CD4-positive, alpha-beta T cell (primary cell): ENCODE measurements at places on chromosomes 2 and 18.

DNA sequence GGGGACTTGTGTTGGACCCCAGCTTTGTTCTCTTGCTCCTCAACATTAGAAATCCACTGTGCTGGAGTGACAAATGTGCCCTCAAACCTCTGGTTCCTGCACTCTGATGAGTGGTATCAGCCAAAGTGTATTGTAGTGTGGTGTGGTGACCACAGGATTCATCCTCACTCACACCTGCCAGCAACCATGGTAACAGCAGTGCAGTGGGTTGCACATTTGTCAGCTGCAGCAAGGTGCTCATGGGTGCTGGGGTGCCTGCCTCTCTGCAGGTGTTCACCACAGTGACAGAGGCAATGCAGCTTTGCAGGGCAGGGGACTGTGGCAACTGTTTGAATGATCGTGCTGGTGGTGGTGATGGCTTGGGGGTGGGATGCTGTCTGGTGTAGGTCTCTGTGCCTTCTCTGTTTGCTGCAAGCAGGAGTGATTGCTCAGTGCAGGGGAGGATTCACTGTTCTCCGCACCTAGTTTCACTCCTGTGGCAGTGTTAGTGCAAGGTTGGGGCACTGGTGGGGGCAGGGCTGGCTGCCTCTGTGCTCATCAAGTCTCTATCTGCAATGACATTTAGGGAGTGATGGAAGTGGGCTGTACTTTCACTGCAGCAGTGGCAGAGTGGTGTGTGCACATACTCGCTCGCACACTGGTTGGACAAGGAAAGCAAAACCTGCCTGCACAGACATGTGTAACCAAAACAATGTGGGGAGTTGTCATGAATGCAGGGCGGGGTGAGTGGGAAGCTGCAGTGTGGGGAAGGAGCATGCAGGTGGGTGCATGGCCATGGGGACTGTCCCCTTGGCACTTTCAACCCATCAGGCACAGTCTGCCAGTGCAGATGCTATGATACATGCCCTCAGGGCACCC, 301.1 kb downstream of the PIK3C3 start:
- DNase-seq, result no peak

DNA sequence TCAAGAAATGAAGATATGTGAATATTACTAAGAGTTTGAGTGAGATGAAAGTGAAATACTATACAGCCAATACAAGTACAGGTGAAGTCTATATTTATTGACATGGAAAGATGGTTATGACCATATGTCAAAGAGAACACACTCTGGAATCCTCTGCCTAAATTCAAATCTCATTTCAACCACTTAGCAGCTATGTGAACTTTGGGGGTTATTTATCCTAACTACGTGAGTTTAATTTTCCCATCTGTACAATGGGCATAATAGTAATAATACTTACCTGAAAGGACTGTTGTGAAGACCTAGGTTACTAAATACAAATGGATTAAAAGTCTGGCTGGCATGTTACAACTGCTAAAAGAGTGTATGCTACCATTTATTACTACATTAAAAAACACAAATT, 79.6 kb downstream of the ROCK2 start:
- no peak for DNase-seq

GRCh38 chr2:12534646-12535263, 182.0 kb upstream of the TRIB2 start:
- DNase-seq, result no peak

GRCh38 chr2:73982140-73982617, 2.5 kb upstream of the TET3 start:
- no peak for DNase-seq

DNA sequence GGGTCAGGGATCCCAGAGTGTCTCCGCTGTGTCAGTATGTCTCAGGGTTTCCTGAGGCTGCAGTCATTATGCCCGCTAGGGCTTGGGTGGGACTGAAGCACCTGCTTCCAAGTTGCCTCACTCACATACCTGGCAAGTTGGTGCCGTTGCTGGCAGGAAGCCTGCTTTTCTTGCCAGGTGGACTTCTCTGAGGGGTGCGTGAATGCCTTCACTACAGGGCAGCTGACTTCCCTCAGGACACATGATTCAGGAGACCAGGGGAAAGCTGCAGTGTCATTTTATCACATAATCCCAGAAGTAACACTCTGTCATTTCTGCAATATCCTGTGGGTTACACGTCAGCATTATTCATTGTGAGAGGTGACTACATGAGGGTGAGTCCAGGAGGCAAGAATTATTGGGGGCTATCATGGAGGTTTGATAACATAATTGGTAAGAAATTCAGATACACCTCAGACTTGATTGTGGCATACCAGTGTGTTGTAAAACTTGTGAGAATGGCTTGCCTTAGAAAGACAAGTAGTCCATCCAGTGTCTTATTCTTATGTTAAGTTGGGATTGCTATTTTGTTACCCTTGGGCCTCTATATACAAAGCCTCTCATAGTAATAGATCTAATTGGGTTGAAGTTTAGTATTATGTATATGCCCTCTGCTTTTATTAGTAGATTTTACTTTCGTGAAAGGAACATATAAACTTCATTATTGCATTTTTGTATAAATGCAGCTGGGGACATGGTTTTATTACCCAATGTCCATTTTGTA, 44.1 kb downstream of the NEDD4L start:
- DNase-seq, result no peak

GRCh38 chr2:172680436-172681068, 55.1 kb upstream of the RAPGEF4 start:
- no peak for DNase-seq

DNA sequence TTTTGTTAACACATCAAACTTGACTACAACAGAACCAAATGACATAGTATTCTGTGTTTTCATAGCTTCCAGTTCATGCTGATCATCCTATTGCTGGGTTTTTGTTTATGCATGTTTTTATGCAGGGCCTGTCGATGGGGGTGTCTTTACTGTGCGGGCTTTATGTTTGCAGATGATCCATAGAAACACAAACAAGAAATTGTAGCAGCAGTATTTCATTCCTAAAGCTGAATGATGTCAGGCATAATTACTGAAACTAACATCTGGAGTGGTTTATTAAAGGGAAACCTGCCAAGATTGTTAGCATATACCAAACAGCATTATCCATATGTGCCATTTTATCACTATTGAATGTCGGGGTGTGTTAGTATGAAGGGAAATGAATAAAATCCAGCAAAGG, 129.7 kb downstream of the PTPRM start:
- DNase-seq, result no peak

DNA sequence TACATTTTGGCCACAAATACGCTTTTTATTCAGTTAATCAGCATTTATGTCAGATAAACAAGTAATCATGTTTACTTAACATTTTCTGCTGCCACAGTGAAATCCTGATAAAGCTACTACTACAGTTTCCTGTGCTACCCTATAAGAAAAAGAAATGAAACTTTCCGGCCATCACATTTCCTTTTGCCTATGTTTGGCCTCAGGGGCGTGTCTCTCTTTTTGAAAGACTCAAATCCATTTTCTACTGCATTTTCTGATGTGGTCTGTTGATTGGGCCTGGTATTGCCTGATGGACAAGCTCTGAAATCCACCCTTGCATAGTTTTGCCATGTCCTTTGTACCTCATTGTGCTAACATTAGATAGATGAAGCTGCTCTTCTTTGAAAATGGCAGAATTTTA, 152.6 kb downstream of the AGPS start:
- DNase-seq, result no peak

GRCh38 chr2:209907746-209908145, 94.7 kb upstream of the RPE start:
- no peak for DNase-seq

- no peak for DNase-seq
These were observed 18.9 kb downstream of the MGAT5 start for GRCh38 chr2:134272806-134273205.

GRCh38 chr18:63488160-63488559, 11.4 kb downstream of the SERPINB5 start:
- DNase-seq, result no peak

GRCh38 chr18:34352385-34353163, 127.9 kb upstream of the NOL4 start:
- no peak for DNase-seq

GRCh38 chr18:6434481-6434880, 19.8 kb upstream of the L3MBTL4 start:
- no peak for DNase-seq

DNA sequence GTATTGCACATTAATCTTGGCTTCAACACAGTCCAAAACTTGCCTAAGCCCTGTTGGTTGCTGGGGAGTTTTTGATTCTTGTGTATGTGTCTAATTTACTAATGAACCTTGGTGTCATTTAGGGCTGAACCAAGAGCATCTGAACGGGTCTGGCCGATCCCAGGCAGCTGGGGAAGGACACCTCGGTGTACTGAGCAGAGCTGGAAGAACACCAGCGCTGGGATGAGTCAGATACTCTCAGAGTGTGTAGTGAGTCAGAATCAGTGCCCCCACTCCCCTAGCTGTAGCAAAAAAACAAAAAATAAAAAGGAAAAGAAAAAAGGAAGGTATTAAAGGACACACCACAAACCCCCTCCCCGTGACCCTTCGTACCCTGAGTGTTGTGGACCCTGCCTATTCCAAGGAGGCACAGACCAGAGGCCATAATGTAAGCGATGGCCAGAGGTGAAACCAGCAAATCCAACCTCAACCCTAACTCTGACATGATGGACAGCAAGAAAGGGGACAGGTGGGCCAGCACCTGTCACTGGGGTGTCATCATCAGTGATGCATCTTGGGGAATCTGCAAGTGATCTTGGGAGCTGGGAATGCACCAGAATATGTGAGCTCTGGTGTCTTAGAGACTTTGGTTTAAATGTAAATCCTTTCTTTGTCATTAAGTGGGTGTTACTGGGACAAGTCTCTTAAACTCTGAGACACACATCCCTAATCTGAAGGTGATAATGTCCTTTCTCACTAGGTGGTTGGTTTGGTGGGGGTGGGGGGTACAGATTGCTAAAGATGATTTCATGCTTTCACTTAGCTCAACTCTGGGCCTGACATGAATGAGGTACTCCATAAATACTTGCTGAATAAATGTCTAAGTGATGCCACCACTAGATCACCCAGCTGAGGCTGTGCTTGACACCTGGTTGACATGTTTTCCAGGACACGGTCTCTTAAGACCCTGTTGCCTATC, 34.2 kb upstream of the NCOA1 start:
- DNase-seq, result no peak

- no peak for DNase-seq
These were observed 179.3 kb upstream of the MGAT5 start for GRCh38 chr2:134074619-134075018.

- no peak for DNase-seq
These were observed 176.6 kb downstream of the KLHL29 start for GRCh38 chr2:23561544-23561943.

DNA sequence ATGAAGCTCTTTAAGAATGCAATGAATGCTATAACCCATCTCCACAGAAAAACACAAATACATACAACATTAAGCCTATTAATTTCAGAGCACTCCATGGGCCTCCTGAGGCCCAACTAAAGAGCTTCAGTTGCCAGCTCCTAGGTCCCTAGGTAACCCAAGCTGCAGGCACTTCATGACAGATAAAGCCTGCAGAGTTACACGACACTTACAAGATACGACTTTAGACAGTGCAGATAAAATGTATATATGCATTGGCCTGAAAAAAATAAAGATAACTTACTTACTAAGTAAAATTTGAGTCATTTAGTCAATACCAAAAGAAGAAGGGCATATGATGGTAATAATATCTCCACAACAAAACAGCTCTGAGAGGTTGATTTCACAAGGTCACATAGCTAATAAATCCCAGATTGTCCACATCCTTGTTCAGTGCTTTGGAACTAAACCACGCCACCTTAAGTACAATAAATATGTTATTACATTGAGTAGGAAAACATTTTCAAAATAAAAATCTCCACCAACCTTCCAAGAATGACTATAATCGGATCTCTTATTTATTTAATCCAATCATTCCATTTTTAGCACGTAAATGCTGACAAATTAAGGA, 3.4 kb downstream of the MAP4K3 start:
- no peak for DNase-seq
